ENCODE measurements at places on chromosomes 16 and 17. TPM values are rescaled to one million over a fixed set of nuclear protein-coding genes. Genes with fewer than 3 reads are reported as not detected.
A peak's percentile ranks its signal among the peaks of the same experiment; 100 is the strongest.

DNA sequence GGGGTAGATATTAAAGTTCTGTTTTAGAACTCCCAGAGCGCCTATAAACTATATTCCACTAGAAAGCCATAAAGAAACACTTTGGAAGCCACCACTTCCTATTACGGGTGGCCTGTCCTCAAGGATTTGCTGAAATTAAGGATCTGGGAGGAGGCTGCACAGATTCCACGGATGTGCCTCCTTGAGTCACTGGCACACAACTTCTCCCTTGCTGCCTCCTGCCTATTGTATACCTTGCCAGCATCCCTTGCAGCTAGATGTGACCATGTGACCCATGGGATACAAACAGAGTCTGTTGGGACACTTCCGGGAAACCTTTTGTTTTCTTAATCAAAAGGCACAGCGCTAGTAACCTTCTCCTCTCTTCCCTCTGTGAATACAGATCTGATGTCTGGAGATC lies 263.0 kb downstream of the C16orf95 start:
- H3K27me3 ChIP-seq: no peaks in the 10 kb centered on the region
- no peak overlapping the region for H3K27ac ChIP-seq
- no peak for DNase-seq
- no peak overlapping the region for H3K4me3 ChIP-seq

DNA sequence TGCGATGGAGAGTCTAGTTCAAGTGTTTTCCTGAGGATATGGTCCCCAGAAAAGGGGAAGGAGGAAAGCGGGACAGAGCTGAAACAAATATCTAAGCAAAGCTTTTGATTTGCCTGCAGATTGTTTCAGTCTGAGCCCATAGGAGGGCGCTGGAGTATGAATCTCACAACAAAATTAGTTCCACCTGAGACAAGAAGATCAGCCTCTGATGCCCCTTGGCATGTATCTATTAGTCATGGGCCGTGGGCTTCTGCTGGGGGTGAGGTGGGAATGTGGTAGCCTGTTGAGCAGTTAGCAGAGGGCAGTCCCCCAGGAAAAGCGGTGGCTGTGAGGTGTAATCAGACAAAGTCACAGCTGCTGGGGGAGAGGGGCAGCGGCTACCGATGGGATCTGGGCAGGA lies 446.9 kb downstream of the CA10 start:
- H3K4me3 ChIP-seq: no peak overlapping the region
- H3K36me3 ChIP-seq: no peaks in the 10 kb centered on the region
- no peaks in the 10 kb centered on the region for H3K27me3 ChIP-seq
- DNase-seq: no peak

GRCh38 chr17:14297161-14297851 lies 3.6 kb upstream of the HS3ST3B1 start:
- peaks cover 45% of the 10 kb centered on the region for H3K4me1 ChIP-seq
- peaks cover 59% of the 10 kb centered on the region for H3K27me3 ChIP-seq
- peak overlapping the region; percentile 57 for H3K4me3 ChIP-seq
- H3K27ac ChIP-seq: no peak overlapping the region
- peaks cover 1% of the 10 kb centered on the region for H3K36me3 ChIP-seq

- DNase-seq: no peak
- no peak overlapping the region for H3K4me3 ChIP-seq
- H3K27ac ChIP-seq: no peak overlapping the region
- H3K36me3 ChIP-seq: peaks cover 29% of the 10 kb centered on the region
- H3K4me1 ChIP-seq: peaks cover 42% of the 10 kb centered on the region
- no peaks in the 10 kb centered on the region for H3K27me3 ChIP-seq
These were observed 3.0 kb downstream of the NUDT16L1 start for GRCh38 chr16:4696172-4696904.

GRCh38 chr16:85028685-85029407 lies 1.3 kb downstream of the KIAA0513 start:
- peaks cover 41% of the 10 kb centered on the region for H3K4me1 ChIP-seq
- peak overlapping the region; percentile 87 for H3K4me3 ChIP-seq
- peak; percentile 80 for DNase-seq
- no peaks in the 10 kb centered on the region for H3K27me3 ChIP-seq

GRCh38 chr16:4057439-4057877 lies 58.8 kb downstream of the ADCY9 start:
- DNase-seq: no peak
- no peak overlapping the region for H3K27ac ChIP-seq
- peaks cover 26% of the 10 kb centered on the region for H3K36me3 ChIP-seq
- H3K4me3 ChIP-seq: no peak overlapping the region
- H3K4me1 ChIP-seq: peaks cover 34% of the 10 kb centered on the region

DNA sequence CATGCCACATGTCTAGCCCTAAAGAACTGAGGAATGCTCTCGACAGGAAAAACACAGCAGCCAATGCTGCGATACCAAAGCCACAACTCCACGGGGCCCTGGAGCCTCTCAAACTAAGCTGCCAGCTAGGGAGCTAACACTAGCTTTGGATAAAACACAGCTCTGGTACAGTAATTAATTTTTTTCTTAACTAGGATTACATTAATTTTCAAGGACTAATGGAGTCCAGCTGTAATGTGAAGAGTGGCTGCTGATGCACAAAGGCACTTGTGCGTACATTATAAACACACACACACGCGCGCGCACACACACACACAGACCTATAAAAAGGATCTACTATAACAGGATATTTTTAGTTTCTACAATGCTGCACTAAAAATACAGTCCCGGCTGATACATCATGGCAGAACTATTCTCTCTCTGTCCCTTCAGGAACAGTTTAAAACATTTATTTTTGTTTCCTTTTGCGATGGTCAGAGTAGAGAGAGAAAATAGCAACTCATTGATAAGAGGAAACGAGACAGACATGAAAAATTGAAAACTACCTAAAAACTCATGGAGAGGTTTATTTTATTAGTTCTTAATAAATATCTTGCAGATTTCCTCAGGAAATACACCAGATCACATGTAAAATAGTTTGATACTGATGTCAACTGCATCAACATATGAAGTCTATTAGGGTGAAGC lies 88.5 kb downstream of the SMG6 start:
- no peak for DNase-seq
- peaks cover 73% of the 10 kb centered on the region for H3K4me1 ChIP-seq
- H3K4me3 ChIP-seq: peak overlapping the region; percentile 74

- no peaks in the 10 kb centered on the region for H3K27me3 ChIP-seq
- no peak overlapping the region for H3K27ac ChIP-seq
- no peak overlapping the region for H3K4me3 ChIP-seq
- no peaks in the 10 kb centered on the region for H3K4me1 ChIP-seq
- H3K36me3 ChIP-seq: peaks cover 4% of the 10 kb centered on the region
- no peak for DNase-seq
These were observed 7.5 kb downstream of the CACNG1 start for GRCh38 chr17:67051837-67052236.

- no peak overlapping the region for H3K4me3 ChIP-seq
- H3K4me1 ChIP-seq: no peaks in the 10 kb centered on the region
- DNase-seq: no peak
- H3K36me3 ChIP-seq: no peaks in the 10 kb centered on the region
These were observed 36.0 kb upstream of the ATF7IP2 start for GRCh38 chr16:10349851-10350250.

- no peak overlapping the region for H3K27ac ChIP-seq
- no peak for DNase-seq
- H3K4me3 ChIP-seq: no peak overlapping the region
- H3K4me1 ChIP-seq: no peaks in the 10 kb centered on the region
- H3K27me3 ChIP-seq: no peaks in the 10 kb centered on the region
These were observed 307.5 kb downstream of the MAP2K4 start for GRCh38 chr17:12328204-12328603.

GRCh38 chr17:57697891-57698711 lies 47.0 kb downstream of the CCDC182 start:
- no peak overlapping the region for H3K27ac ChIP-seq
- peaks cover 7% of the 10 kb centered on the region for H3K36me3 ChIP-seq
- DNase-seq: no peak
- H3K4me3 ChIP-seq: no peak overlapping the region
- peaks cover 10% of the 10 kb centered on the region for H3K4me1 ChIP-seq

- no peak overlapping the region for H3K27ac ChIP-seq
- H3K36me3 ChIP-seq: no peaks in the 10 kb centered on the region
- no peaks in the 10 kb centered on the region for H3K27me3 ChIP-seq
- DNase-seq: no peak
These were observed 300.1 kb upstream of the CDH5 start for GRCh38 chr16:66066404-66066803.

- no peak overlapping the region for H3K27ac ChIP-seq
- H3K36me3 ChIP-seq: no peaks in the 10 kb centered on the region
- peaks cover 16% of the 10 kb centered on the region for H3K27me3 ChIP-seq
- peaks cover 13% of the 10 kb centered on the region for H3K4me1 ChIP-seq
These were observed 119.2 kb upstream of the GNAO1 start for GRCh38 chr16:56072096-56072495.

GRCh38 chr17:20202141-20202621 lies 193.0 kb downstream of the SPECC1 start:
- no peaks in the 10 kb centered on the region for H3K36me3 ChIP-seq
- H3K4me3 ChIP-seq: no peak overlapping the region
- no peaks in the 10 kb centered on the region for H3K27me3 ChIP-seq
- no peak for DNase-seq

DNA sequence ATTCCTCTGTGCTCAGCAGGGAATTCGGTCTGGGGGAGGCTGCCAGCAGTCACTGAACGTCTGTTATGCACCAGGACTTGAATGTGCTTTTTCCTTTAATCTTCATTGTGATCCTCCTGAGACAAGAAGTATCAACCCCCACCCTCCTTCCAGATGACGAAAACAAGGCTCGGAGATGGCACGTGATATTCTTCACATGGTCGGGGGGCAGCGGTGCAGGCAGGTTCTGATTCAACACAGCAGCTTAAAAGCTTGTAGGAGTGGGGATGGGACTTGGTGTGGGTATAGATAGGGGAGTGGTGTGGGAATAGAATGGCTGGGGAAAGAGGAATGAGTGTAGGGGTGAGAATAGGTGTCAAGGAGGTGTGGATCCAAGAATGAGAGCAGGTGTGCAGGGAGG lies 6.4 kb downstream of the NECAB2 start:
- no peak overlapping the region for H3K4me3 ChIP-seq
- no peaks in the 10 kb centered on the region for H3K4me1 ChIP-seq
- no peak for DNase-seq
- no peak overlapping the region for H3K27ac ChIP-seq
- H3K27me3 ChIP-seq: peaks cover 7% of the 10 kb centered on the region

DNA sequence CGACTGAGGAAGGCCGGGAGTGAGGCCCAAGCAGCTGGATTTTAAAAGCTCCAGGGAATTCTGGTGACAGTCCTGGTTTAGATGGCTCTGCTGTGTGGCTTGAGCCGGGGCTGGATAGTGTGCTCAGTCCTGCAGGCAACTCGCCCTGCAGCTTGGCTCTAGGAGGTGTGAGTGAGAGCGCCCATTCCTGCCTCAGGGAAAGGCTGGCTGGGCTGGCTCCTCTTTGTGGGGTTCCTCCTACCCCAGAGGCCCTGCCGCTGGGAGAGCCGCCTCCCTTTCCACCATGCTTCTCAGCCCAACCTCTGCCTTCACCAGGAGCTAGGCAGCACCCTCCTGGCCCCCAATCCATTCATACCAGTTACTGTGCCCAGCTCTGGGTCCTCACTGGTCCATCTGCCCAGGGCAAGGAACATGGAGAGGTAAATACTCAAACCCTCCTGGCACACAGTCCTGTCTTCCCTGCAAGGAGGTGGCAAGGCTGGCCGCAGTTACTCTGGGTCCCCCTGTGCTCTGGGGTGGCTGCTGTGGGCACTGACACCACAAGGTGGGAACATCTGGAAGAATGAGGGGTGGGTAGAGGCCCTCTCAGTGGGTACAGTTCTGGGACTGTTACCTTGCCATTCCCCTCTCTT lies 47.1 kb downstream of the VAC14 start:
- DNase-seq: no peak
- H3K27me3 ChIP-seq: no peaks in the 10 kb centered on the region
- H3K36me3 ChIP-seq: peaks cover 6% of the 10 kb centered on the region

DNA sequence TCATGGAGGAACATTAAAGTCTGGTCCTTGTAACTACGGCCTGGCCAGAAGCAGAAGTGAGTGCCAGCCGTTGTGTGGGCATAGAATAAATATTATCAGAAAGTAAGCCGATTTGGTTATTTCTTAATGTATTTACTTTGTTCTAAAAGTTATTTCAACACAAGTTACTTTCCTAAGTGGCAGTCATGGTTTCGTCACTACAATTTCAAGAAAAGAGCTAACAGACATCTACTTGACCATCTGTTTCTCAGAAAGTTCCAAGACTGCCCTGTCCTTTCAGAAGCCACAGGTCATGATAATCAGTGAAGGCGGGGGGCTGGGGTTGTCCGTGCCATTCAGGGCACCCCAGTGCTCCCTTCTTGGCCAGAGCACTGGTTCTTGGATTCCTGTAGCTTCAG lies 14.9 kb upstream of the FASN start:
- H3K4me1 ChIP-seq: peaks cover 21% of the 10 kb centered on the region
- no peak overlapping the region for H3K4me3 ChIP-seq
- no peaks in the 10 kb centered on the region for H3K36me3 ChIP-seq
- no peak for DNase-seq
- no peak overlapping the region for H3K27ac ChIP-seq
- no peaks in the 10 kb centered on the region for H3K27me3 ChIP-seq

DNA sequence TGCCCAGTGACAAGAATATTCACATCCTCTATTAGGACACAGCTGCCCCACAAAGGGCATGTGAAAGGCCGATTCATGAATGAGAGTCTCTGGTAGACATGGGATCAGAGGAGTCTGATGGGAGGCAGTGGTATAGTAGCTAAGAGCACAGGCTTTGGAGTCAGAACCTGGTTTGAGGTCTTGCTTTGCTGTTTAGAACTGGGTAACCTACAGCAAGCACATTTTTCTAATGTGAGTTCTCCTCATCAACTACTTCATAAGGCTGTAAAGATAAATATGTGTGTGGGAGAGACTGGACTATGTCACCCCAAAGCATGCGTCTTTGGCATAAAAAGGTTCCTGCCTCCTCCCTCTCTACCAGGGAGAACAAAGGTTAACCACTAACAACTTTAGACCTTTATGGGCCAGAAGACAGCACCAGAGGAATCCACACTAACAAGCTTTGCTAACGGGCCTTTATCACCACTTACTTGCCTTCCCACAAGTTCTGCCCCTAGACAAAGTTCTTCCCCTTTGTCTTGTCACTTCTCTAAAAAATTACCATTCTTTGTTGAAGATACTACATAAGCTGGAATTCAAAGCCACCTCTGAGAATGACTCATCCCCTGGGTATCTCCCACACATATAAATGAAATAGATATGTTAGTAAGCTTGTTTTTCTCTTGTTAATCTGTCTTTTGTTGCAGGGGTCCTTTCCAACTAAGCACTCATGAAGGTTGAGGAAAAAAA lies 21.1 kb downstream of the CDR2 start:
- peak overlapping the region; percentile 75 for H3K27ac ChIP-seq
- peaks cover 49% of the 10 kb centered on the region for H3K4me1 ChIP-seq
- no peak for DNase-seq

- H3K27ac ChIP-seq: no peak overlapping the region
- no peaks in the 10 kb centered on the region for H3K27me3 ChIP-seq
- no peak for DNase-seq
- no peaks in the 10 kb centered on the region for H3K4me1 ChIP-seq
- no peak overlapping the region for H3K4me3 ChIP-seq
- H3K36me3 ChIP-seq: no peaks in the 10 kb centered on the region
These were observed 837.3 kb upstream of the SOX9 start for GRCh38 chr17:71283486-71283885.

The SLFN5 gene
- 212 TPM for total RNA-seq

The CDH11 gene
- not detected for total RNA-seq

The ANKRD40CL gene
- total RNA-seq: not detected

The DNASE1L2 gene
- 3.3 TPM for total RNA-seq

The WNT3 gene
- not detected for total RNA-seq

The KRTAP9-2 gene
- not detected for total RNA-seq

The FXR2 gene
- total RNA-seq: 27.6 TPM

The RAP1GAP2 gene
- total RNA-seq: 11.0 TPM

The CDH1 gene
- total RNA-seq: not detected

The CD300A gene
- total RNA-seq: 2.8 TPM

The HAGH gene
- total RNA-seq: 50.4 TPM

The SDR42E2 gene
- total RNA-seq: 0.16 TPM

The PRAC1 gene
- total RNA-seq: not detected

The TUBB3 gene
- total RNA-seq: 1.1 TPM

The TNFSF13 gene
- total RNA-seq: 8.0 TPM

The SLC12A4 gene
- total RNA-seq: 42.5 TPM

Data from activated CD8-positive, alpha-beta T cell treated with anti-CD3 and anti-CD28 coated beads, Interleukin-2, amount 10 ng/mL, durations not matched to agents 7 days and 5 days (primary cell).